ENCODE measurements at places on chromosomes 7 and 10.
A peak's percentile ranks its signal among the peaks of the same experiment; 100 is the strongest.

DNA sequence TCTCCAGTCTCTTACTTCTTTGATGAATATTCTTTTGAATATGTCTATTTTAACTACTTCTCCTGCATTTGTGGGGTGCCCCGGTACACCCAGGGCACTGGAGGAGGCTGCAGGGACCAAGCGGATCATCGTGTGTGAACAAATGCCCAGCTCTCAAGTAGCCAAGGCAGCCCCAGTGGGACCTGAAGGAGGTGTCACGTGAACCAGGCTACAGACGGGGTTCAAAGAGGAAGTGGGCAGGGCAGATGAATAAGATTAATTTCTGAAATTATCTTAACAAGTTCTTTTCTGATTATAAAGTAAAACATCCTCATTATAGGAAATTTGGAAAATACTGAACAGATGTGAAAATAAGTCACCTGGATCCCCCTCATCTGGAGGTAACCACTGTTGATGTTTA lies 78.4 kb upstream of the DUSP5 start:
- DNase-seq = no peak

DNA sequence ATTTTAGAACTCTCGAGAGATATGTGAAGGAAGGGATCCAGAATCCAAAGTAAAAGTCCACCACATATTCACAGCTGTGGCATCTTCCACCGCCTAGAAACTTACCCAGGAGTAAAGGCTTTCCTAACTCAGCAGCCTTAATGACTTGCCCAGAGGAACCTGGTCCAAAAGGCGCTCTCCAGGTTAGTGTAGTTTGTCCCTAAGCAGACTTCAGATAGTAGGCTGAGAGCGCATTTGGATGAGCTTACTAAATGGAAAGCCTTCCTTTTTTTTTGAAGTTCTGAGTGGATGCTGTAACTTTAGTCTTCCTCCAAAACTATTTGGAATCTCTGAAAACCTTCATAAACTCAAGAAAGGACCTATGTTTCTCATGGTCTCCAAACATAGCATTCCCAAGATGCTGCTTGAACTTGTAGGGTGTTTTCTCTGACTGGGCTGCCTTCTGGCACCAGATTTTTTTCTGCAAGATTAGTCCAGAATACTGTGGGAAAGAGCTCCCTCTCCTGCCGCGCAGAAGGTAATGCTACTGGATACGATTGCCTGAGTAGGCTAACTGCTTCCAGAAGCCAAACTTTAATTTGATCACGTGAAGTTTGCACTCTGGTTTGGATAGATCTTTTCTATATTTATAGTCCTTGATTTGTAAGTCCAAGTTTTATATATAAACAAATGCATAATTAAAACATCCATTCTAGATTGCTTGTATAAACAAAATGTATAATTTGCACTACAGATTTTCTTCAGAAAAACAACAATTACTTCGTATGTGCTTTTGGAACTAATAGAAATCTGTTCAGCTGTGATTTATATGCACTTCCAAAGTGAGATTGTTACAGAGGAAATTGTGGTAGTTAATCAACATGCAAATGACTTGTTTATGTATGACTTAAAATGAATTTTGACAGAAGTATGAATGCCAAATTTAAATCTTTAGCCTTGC lies 19.6 kb upstream of the GPR37 start:
- DNase-seq = peak; percentile 60

GRCh38 chr10:118793545-118793944 lies 38.8 kb upstream of the CACUL1 start:
- no peak for DNase-seq

DNA sequence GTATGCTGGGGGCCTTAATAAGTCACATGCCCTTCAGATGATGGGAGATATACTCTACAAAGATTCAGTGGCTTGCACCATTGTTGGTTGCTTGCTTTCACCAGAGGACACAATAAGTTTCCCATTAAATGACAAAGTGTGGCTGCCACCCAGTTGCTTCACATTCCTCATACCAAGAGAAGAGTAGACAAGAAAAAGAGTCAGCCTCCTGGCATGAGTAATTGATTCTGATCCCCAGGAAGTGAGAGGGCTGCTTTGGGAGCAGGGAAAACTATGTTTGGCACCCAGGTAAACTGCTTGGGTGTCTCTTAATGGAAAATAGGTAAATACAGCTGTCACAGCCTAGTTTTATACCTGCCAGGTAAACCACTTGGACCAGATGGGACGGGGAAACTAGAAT lies 66.7 kb upstream of the IL6 start:
- no peak for DNase-seq

DNA sequence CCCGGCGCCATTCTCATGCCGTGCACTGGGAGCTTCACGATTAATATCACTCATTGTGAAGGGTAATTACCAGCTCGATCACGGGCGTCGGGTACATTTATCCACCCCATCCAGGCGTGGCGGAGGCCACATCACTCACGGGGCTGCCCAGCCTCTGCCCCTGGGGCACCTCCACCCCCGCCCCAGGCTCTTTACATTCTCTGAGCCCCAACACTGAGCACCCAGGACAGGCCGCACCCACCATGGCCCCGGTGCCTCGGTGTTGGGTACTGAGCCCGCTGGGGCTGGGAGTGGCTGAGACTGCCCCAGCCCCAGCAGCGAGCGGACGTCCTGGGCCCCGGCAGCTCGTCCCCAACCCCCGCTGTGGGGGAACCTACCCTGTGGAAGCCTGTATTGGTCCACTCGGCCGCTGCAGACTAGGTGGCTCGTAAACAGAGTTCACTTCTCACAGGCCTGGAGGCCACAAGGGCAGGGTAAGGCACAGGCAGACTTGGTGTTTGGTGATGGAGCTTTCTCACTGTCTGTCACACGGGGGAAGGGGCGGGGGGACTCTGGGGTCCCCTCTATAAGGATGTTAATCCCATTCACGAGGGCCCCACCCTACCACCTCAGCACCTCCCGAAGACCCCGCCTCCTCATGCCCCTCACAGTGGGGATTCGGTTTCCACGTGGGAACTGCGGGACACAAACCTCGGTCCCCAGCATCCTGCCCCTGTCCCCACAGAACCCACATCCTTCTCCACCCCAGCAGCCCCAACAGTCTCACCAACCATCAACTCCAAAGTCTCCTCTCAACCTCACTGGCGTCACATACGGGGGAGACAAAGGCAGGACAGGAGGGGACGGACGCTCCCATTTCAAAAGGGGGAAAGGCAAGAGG lies 184.1 kb downstream of the ELFN1 start:
- DNase-seq = peak; percentile 22

DNA sequence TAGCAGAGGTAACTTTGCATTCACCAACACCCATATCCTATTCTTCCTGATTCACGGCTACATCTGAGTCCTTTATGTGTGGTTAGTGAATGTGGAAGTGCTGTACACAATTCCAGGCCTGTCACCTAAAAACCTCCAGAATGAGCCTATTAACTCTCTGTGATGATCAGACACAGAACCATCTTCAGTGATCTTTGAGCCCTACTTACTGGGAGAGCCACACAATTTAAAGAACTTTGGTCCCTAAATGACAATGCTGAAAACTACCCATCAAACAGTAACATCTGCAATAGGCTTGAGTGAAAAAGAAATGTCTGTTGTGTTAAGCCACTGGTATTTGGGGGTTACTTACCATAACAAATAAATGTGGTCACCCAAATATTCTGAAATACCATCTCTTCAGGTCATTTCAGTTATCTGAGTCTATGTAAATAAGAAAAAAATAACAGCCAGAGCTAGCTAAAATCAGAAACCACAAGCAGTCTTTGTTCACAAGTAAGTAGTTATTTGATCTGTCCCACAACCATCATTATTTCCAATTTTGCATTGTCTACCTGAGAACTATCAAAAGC lies 145.7 kb downstream of the HGF start:
- DNase-seq = no peak

- no peak for DNase-seq
These were observed 169.3 kb upstream of the MAGI2 start for GRCh38 chr7:79622781-79623180.

DNA sequence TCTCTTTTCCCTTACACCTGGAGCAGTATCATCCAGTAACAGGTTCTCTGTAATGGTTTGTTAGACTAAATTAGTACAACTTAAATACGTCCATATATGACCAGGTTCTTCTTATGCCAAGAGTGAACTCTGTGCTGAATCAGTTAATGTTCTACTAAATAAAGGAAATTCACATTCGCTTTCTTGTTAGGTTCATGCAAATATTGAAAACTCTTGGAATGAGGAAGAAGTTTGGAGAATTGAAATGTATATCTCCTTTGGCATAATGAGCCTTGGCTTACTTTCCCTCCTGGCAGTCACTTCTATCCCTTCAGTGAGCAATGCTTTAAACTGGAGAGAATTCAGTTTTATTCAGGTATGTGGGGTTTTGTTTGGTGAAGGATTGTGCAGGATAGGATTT lies 15.3 kb upstream of the CFAP69 start:
- no peak for DNase-seq

DNA sequence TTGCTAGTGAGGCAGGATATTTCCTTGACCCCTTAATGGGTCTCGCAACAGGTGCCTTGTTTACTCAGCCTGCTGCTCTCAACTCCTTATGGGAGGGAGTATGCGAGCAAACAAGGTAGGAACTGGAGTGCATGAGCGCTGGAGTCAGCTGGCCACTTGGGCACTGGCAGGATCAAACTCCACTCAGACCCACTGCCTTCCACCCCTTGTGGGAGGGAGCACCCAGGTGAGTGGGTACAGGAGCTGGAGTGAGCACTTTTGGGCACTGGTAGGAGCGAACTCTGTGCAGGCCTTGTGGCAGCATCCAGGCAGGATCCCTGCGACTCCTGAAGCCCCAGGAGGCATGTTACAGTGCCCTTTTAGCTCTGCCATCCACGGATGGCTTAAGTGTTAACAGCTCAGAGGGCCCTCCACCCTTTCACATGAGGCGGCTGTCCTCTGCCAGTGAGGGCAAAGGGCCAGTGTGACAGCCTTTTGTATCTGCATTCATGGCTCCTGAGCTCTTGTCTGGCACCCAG lies 123.2 kb downstream of the ST7 start:
- DNase-seq = no peak

DNA sequence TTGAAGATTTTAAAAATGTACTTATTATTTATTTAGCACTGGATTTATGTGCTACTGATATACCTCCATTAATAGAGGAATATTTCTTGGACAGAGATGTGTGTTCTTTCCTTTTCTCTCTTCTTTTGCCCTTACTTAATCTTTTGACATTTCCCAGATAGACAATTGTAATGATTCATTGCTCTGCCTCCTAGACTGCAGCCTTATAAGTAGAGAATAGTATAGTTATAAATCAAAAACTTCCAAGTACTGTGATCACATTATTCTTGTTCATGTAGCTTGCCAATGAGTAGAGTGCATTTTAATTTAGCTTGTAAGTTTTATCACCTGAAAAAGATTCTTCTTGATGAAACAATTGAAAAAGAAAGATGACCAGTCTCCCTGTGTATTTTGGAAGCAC lies 47.6 kb downstream of the CASD1 start:
- DNase-seq = no peak

DNA sequence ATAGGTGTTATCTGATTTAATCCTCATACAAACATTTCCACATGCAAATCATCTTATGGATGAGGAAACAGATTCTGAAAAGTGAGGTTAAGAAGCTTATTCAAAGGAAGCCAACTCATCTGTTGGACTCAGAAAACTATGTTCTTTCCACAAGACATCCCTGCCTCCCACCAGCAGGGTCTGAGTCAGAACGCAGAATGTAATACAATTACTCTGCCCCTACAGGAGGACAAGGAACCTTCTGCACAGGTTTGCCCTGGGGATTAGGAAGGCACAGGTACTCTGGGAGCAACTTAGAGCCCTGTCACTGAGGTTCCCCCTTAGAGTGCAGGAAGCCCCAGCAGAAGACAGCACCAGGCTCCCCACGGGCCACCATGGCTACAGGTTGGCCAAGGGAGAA lies 255.7 kb downstream of the TNS3 start:
- no peak for DNase-seq

GRCh38 chr7:139937715-139938114 lies 108.7 kb downstream of the TBXAS1 start:
- DNase-seq = no peak

Data from nephron progenitor cell (in vitro differentiated cells).